ENCODE measurements at places on chromosomes 12 and 14.
A peak's percentile ranks its signal among the peaks of the same experiment; 100 is the strongest.

GRCh38 chr14:98932431-98933325, 339.3 kb downstream of the BCL11B start:
- DNase-seq, result no peak

DNA sequence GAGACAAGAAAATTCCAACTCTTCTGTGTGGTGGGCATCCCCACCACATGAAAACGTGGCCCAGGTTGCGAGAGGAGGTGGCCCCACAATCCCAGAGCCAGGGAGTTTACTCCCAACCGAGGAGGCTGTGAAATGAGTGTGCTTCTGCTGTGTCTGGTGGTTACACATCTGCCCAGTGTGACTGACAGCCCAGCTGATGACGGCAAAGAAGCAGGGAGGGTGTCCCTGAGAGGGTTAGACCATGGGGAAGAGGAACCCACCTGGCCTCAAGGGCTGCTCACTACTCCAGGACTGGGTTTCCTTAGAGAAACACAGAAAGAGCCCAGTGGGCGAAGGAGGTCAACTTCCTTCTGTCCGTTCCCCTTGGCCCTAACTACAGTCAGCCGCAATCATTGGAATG, 24.6 kb downstream of the ZFP36L1 start:
- no peak for DNase-seq

GRCh38 chr14:71721791-71722190, 210.4 kb upstream of the RGS6 start:
- no peak for DNase-seq

GRCh38 chr12:132510111-132510724, 20.3 kb downstream of the FBRSL1 start:
- no peak for DNase-seq

DNA sequence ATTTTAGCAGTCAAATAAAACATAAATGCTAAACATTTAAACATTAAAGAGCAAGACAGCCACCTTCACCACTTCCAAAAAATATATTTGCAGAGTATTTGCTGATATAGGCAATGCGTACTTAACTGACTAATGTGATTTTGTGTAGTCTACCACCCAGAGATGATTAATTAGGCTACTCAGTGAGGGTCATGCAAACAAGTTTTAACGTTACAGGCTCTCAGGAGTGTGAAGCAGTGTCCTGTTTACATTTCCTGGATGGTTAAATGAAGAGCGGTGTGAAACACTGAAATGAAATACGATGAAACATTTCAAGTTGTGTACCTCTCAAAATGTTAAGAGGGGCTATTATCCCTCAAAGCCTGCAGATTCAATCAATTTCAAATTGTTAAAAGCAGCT, 165.8 kb upstream of the LRIG3 start:
- no peak for DNase-seq

- peak; percentile 72 for DNase-seq
Observed at GRCh38 chr12:569803-570434, 93.3 kb downstream of the NINJ2 start.

DNA sequence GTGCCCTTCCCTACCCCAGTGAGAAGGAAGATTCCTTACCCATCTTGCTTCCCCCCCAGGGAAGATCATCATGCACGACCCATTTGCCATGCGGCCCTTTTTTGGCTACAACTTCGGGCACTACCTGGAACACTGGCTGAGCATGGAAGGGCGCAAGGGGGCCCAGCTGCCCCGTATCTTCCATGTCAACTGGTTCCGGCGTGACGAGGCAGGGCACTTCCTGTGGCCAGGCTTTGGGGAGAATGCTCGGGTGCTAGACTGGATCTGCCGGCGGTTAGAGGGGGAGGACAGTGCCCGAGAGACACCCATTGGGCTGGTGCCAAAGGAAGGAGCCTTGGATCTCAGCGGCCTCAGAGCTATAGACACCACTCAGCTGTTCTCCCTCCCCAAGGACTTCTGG, 9.3 kb downstream of the PCK2 start:
- no peak for DNase-seq

DNA sequence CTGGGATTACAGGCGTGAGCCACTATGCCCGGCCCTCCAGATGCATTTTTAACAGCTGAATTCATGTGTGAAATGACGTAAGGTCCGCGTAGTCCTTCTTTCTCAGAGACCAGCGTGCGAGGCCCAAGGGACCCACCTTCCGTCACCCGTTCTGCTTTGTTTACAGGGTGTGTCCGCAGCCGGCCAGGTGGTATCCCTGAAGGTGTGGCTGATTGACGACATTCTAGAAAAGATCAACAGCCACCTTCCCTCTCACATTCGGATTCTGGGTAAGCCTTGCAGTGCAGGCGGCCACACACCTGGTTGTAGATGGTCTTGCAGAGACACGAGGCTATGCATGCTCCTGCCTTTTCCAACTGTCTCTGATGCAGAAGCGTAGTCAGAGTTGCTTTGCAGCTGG, 9.9 kb downstream of the PUS1 start:
- DNase-seq, result no peak

DNA sequence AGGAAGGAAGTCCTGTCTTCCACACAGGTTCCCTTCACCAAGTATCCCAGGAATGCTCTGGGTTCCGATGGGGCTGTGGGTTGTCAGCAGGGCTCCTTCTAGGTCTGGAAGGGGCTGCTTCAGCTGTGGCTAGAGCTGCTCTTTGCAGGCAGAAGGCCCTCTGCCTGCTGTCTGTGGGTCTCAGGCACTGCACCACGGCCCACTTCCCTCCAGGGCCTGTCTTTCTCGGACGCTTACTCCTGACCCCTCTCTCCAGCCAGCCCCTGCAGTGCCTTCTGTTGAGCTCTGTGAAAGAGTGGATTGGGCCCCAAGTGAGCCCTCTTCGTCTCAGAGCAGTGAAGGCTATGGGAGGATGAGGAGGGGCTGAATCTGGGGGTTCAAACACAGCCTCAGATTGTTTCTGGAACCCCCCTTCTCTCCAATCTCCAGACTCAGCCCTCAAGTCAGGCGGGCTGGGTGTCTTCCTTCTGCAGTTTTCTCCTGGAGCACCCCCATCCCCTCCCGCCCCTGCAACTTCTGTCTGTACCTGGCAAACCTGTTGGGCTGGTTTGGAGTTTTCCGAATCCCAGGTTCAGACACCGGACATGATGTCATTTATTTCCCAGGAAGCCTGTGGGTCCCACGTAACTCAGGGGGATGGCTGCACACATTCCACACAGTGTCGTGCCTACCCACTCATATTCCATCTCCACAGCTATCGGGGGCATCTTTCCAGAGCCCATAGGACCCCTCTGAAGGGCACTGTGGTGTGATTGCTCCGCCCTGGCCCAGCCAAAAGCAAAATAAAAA, 24.9 kb upstream of the SPPL3 start:
- no peak for DNase-seq

All from activated T-helper 1 cell treated with Interleukin-2 at 50 U/mL for 16 hours (primary cell).